ENCODE measurements at places on chromosomes 12 and 14.

GRCh38 chr12:110743571-110744093, 941 bp upstream of the PPP1CC start:
- no peak for DNase-seq

DNA sequence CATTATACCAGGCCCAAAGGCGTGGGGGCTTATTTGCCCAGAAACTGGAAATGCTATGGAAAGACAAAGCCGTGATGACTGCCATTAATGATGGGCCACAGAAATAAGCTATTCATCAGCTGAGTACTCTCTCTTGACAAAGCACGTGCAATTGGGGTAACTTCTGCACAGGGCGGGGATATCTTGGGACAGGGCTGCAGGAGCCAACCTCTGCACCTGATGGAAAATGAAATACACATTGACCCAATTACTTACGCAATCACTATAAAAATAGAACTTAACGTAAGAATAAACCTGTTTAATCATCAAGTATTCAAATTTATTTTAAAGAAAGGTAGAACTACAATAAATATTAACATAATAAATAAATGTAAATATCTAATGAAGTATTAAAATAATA, 180.1 kb upstream of the NTF3 start:
- no peak for DNase-seq

DNA sequence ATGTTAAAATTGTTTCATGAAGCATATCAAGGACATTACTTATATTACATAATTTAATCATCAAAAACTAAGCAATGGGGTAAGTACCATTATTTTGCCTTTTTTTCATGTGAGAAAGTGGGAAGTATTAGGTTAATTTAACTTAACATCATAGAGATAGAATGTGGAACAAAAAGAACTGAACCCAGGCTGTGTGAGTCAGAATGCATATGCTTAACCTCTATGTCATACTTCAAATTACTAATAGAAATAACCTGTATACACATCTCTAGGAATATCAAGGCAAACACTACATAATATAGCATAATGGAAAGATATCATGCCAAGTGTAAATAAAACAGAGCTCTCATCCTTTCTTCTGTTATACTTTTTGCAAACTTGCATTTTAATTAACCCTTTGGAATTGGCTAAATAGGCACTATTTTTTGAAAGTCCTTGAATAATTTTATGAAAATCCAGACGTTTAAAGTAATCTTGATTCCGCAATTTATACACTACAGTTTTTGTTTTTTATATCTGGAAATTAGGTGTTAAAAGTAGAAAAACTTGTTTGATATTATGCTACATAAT, 777.7 kb downstream of the SLC6A15 start:
- DNase-seq: no peak

- DNase-seq: no peak
These were observed 113.6 kb downstream of the ALX1 start for GRCh38 chr12:85393606-85394005.

- DNase-seq: no peak
These were observed 11.8 kb downstream of the BAG5 start for GRCh38 chr14:103550451-103551337.

DNA sequence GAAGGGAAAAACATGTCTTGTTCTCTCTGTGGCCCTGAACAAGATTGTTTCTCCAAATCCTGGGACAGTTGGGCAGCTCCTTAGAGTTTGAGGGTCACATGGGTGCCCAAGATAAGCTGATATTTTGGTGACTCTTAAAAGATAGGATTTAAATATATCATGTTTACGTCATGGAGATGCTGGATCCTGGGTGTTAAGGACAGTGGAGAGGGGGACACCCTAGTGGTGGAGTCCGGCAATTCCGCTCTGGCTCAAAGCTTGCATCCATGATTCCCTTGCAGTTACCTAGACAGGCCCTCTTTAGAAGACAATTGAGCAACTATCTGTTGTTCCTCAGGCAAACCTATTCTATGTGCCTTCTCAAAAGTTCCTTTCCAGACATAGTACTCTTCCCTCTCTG, 101.8 kb downstream of the CMKLR1 start:
- no peak for DNase-seq

- DNase-seq: no peak
These were observed 414.8 kb upstream of the MGAT4C start for GRCh38 chr12:86670986-86671385.

DNA sequence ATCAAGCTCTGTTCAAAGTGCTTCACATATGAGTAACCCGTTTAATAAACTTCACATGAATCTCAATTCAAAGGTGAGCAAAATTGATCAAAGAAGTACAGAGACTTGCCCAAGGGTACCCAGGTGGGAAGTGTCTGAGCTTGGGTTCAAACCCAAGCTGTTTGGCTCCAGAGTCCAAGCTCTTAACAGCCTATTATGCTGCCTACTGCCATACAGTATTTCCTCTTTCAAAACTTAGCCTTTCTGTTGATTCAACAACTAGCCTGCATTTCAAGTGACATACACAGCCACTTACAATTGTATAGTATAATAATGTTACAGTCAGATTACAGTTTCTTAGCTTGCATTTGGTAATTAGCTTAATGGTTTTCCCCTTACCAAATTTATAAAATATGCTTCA, 29.7 kb downstream of the FRMD6 start:
- no peak for DNase-seq

DNA sequence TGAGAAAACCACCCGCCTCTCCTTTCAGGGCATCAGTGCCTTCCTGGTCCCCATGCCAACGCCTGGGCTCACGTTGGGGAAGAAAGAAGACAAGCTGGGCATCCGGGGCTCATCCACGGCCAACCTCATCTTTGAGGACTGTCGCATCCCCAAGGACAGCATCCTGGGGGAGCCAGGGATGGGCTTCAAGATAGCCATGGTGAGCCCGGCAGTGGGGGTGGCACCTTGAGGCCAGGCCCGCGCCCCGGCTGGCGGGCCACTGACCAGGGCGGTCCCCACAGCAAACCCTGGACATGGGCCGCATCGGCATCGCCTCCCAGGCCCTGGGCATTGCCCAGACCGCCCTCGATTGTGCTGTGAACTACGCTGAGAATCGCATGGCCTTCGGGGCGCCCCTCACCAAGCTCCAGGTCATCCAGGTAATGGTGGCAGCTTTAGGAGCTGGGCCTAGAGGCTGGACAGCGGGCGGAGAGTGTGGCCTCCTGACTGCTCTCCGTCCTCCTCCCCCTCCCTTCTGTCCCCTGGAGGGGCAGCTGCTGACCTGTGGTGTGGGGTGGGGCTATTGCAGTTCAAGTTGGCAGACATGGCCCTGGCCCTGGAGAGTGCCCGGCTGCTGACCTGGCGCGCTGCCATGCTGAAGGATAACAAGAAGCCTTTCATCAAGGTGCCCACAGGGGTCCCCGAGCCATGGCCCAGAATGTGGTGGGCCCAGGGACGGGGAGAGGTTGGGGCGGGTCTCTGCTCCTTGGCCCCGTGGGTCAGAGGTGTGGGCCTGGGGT, 12.8 kb downstream of the ACADS start:
- DNase-seq: no peak

DNA sequence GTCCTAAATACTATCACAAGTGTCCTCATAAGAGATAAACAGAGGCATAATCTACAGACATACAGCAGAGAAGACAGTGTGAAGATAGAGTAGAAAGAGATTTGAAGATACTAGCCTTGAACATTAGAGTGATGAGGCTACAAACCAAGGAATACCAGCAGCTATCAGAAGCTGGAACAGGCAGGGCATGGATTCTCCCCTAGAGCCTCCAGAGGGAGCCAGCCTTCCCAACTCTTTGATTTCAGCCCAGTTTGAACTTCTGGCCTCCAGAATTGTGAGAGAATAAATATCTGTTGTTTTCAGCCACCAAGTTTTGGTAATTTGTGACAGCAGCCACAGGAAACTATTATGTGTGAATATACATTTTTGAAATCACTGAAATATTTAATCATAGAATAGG, 47.2 kb downstream of the CCDC91 start:
- no peak for DNase-seq

DNA sequence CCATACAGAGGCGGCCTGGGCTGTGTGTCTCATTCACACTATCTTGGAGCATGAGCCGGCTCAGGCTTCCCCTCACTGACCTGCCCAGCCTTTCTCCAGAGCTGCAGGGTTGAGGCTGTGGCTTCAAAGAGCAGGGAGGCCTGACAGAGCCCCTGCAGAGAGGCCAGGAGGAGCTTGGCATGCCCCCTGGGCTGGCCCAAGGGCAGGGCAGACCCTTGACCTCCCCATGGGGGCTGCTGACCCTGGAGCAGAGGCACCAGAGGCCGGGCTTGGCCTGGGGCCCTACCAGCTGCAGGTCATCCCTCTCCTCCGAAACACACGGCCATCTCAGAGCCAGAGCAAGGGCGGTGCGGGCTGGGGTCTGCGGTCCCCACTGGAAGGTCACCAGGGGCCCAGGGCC, 46.6 kb upstream of the FZD10 start:
- DNase-seq: no peak

- DNase-seq: no peak
These were observed 64.1 kb downstream of the KIAA0586 start for GRCh38 chr14:58491593-58491992.

- DNase-seq: no peak
These were observed 209.7 kb upstream of the PWP1 start for GRCh38 chr12:107475900-107476299.

DNA sequence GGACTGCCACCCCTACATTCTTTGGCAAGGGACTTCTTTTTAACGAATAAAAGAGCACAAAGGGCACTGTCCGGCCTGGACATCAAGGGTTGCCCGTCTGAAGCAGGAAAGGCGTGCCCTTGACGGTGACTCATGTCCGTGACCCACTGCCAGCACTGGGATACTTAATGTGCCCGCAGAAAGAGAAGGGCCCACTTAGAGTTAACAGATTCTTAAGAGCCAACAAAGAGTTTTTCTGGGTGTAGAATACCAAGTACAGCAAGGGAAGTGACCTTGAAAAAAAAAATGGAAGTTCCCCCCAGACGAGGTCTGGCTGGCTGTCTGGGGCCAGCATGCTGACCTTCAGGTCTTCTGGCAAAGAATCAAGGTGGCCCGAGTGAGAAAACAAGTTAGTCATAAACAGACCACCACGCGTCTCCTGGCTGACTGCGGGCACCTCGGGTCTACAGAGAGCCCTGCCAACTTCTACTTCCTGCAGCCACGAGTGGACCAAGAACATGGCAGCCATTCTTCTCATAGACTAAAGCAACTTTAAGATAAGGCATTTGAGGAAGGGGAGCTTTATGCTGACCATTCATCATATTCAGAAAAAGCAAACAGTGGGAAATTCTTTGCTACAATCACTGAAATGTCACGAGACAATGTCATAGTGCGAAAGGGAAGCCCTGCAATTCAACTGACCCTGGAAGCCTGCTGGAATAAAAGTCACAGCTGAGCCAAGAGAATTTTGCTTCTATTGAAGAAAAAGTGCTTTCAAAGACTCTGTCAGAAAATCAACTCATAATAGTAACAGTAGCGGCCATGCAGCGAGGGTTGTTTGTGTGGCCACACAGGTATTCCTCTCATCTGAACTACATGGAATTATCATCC, 10.5 kb upstream of the SELPLG start:
- DNase-seq: no peak

- DNase-seq: no peak
These were observed 17.2 kb downstream of the RILPL1 start for GRCh38 chr12:123516216-123516780.

DNA sequence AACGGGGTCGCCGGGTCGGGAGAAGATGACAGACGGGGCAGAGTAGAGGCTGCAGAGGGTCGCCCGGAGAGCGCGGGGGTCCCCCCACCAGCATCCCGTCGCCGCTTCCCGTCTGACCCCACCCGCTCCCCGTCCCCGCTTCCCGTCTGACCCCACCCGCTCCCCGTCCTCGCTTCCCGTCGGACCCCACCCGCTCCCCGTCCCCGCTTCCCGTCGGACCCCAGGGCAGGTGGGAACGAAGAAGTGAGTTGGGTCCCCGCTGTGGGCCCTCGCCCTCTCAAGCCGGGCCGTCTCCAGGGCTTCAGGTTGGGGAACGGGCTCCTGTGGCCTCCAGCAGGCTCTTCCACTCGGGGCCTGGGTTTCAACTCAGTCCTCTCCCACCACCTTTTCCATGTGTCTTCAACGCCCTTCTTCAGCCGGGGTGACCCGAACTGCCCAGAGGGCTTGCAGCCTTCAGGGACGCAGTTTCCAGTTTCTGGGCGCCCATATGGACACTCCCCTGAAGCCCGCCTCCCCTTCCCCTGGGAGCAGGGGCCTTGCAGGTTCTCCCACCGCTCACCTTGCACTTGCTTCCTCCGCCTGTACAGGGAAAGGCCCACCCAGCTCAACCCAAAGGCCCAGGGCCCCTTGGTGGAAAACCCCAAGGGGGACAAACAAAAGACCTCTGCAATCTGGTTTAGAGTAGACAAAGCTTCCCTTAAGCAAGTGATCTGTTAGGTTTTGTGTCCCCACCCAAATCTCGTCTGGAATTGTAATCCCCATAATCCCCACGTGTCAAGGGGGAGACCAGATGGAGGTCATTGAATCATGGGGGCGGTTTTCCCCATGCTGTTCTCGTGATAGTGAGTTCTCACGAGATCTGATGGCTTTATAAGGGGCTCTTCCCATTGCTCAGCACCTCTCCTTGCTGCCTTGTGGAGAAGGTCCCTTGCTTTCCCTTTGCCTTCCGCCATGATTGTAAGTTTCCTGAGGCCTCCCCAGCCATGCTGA, 66.5 kb downstream of the TNFAIP2 start:
- no peak for DNase-seq

DNA sequence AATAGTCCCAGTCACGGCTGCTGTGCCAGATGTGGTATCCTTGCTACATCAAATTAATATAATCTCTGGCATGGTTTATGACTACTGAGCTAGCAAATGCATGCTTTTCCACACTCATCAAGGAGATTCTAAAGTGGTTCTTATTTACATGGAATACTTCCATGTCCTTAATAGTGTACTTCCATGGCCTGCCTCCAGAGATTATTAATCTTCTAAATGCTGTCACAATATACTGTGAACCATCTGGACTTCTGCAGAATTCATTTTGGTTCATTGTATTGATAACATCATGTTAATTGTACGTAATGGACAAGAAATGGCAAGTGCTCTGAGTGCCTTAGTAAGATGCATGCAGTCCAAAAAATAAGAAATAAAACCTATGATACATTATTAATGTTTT, 230.8 kb downstream of the NUAK1 start:
- no peak for DNase-seq

- no peak for DNase-seq
These were observed 123.2 kb downstream of the CHST11 start for GRCh38 chr12:104579718-104580495.

DNA sequence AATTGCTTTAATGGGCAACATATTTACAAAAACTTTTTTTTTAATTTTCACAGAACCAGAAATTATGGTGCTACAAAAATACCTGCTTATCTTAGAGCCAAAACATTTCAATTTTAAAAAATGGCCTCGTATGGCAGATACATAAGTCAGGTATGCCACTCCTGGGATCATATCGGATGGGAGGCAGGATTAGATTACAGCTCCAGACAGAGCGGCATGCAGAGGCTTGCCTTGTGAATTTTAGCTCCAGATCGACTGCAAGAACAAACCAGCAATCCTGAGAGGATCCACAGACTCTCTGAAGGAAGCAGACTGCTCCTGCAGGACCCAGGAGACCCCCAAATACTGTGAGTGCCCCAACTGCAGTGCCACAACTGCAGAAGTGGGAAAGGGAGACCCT, 169.3 kb upstream of the AMIGO2 start:
- no peak for DNase-seq

- DNase-seq: no peak
These were observed 83.8 kb downstream of the NRXN3 start for GRCh38 chr14:78253986-78254385.
